ENCODE measurements at places on chromosomes 1 and 21. TPM values are rescaled to one million over a fixed set of nuclear protein-coding genes. Genes with fewer than 3 reads are reported as not detected.
A peak's percentile ranks its signal among the peaks of the same experiment; 100 is the strongest.

Gene ICOSLG
- 4.7 TPM for total RNA-seq

DNA sequence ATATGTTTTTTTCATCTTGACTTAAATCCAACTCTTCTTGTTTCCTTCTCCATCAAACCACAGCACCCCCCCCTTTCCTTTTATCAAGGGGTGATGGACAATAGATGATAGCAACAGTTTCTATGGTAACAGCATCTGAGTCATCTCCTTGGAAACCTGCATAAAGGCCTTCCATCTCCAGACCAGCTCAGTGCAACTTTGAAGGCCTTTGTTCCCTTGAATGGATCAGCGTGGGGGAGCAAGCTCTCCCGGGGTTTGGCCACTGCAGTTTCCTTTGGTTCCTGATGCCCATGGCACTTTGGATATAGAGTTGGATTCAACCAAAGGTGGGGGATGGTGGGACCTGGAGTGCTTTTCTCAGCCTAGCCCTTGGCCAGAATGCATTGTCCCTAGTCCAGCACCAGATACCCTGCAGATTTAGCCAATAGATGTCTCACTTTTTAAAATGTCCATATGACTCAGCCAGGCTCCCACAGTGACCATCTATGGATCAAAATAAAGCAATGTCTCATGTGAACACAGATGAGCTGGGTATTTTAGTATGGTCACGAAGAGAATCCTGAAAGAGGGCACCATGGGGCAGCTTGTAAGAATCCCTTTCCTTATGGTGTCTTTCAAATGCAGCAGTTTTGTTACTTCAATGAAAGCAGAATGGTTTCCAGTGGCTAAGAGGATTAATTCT, 127.7 kb downstream of the SPATA46 start:
- DNase-seq = no peak

- no peak for DNase-seq
Observed at GRCh38 chr1:3632716-3633343, 8.0 kb downstream of the TPRG1L start.

Gene DMAP1
- 27.8 TPM for total RNA-seq

DNA sequence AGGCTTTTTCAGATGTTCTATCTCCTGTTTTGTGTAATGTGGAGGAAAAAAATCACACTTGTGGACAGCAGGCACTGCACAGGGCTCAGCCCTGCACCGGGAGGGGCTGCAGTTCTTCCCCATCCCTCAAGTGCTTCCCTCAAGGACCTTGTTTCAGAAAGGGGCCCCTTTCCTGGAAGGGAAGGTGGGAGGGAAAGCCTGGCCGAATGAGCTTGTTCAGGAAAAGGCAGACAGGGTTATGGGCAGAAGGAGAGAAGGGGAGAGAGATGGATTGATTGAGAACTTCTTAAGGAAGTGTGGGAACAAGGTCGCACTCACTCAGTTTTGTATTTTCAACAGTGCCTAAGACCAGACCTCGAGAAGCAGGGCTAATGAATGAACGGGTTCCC, 41.2 kb downstream of the OLFML2B start:
- no peak for DNase-seq

GRCh38 chr1:9302745-9303524, 10.2 kb downstream of the SPSB1 start:
- DNase-seq = peak; percentile 75

GRCh38 chr1:8139941-8140340, 113.8 kb upstream of the ERRFI1 start:
- DNase-seq = no peak

DNA sequence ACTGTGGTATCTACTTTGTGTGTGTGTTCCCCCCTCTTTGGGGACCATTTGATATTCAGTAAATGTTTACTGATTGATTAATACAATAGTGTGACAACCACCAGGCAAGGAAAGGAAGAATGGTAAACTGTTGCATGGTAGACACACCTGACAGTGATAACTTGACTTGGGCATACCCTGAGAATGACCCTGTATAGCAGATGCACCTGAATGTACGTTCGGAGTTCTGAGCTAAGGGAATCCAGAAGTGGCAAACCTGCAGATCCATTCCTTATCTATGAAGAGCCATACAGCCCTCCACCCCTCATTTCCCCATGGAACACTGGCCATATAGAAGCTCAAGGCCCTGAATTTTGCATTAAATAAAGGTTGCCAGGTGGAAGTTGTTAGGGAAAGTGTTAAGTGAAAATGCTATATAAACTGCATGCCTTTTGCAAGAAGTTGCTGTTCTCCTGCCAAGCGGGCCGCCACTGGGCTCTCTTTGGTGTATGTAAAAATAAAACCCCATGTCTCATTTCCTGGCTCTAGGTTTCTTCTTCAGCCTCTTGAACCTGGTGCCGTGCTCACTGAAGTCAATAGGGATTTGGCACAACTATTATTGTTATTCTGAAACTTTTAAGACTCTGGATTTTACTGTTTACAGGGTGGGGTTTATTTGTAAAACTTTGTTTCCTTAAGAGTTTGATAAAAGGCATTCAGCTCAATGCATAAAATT, 32.6 kb upstream of the DENND1B start:
- DNase-seq = no peak

DNA sequence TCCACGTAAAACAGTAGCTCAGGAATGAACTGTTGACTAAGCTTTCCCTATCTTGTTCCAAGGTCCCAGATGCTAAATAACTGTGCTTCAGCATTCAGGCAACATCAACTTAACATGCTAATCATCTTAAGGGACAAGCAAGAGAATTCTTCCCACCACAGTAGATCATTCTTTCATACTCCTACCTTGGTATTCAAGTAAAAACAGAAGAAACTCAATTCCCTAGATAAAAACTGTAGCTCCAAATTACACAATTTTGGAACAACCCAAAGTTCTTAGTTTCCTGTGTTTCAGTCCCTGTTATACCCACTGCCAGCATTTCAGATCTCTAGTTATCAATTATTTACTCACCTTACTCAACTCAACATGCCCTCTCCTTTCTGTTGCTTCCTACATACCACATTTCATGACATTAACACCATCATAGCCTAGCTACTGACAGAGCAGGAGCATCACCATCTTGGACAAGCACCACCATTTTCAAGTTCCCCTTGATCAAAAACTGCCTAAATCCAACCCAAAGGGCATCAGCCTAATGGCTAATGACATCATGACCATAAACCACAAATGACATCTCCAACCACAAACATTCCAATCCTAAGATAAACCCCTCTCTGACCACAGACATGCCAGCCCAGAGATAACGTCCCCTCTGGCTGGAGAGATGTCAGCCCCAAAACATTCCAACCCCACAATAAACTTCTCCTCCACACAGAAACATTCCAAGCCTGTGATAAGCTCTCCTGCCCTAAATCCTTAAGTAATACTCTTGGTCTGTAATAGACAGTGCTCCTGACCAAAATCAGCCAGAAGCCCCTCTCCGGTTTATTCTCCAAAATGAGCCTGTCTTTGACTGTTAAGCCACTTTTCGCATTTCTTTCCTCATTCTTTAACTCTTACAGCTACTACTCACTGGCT, 191.2 kb downstream of the RERE start:
- DNase-seq = peak; percentile 6

Gene POU3F1
- total RNA-seq = not detected

Gene SYTL1
- 75.9 TPM for total RNA-seq

GRCh38 chr1:229184066-229184465, 86.8 kb upstream of the RAB4A start:
- no peak for DNase-seq

Gene ANGPTL1
- total RNA-seq = 0.34 TPM

Gene ACTL8
- 0.69 TPM for total RNA-seq

DNA sequence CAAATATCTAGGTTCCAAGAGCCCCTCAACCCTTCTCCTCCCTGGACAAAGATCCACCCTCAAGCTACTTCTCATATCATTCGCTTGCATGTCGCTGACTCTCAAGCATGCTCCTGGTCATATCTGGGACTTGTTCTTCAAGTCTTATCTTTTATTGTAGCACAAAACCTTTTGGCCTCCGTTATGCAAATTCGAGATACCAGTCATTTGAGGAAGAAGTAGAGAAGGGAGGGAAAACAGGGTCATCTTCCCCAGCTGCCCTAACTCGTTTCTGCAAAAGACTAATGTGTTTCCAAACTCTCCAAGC, 63.8 kb upstream of the ETS2 start:
- no peak for DNase-seq

DNA sequence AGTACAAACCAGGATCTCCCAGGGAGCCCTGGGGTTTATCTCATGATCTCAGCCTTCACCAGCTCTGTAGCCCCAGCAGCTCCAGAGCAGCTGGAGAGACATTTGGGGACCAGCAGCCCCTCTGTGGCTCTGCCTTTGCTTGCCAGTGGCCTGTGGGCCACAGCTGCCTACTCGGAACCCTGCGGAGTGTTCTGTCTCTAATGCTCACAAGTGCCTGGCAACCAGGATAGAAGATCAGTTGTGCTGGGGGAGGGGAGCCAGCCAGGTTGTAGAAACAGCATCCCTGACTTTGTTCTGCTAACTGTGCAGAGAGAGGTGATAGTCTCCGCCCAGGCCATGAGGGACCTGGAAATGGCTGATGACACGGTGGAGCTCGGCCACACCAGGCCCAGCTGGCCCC, 50.9 kb upstream of the KCNJ15 start:
- DNase-seq = no peak

DNA sequence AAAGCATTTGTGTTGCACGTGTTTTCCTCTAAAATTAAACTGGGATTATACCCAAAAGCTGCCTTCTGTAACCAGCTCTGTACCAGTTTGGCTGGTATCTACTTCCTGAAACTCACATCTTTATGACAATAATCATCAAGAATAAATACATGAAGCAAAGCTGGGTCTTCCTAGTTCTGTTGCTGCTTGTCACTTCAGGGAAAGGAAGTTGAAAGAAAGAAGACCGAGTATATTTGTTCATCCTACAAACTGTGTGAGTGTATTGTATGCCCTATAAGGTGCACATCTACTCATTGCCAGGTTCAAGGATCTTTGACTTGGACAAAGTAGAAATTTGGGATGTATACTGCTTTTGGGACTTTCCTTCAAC, 29.1 kb upstream of the IFNGR2 start:
- DNase-seq = no peak

- no peak for DNase-seq
Observed at GRCh38 chr1:56133522-56134472, 445.6 kb downstream of the PLPP3 start.

DNA sequence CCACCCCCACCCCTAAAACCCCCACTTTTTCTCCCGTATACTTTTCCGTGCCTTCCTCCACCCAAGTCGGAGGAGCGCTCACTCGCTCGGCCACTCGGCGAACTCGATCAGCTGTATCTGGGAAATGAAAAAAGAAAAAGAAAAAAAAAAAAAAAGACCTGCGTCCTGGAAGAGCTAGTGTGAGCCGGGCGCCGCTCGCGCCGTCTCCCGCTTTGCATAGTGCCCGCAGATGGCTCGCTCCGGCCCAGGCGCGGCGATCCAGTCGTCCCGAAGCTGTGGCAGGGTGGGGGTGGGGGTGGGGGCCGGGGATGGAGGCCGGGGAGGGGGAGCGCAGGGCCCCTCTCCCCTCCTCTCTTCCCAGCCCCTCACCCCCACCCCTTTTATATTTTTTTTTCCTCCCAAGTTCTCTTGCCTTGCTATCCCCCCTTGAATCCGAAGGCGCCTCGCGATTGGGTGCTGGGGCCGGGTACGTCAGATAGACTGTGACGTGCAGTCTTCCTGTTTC, 299 bp upstream of the PROX1 start:
- no peak for DNase-seq

GRCh38 chr1:62229468-62229867, 34.8 kb downstream of the L1TD1 start:
- no peak for DNase-seq

DNA sequence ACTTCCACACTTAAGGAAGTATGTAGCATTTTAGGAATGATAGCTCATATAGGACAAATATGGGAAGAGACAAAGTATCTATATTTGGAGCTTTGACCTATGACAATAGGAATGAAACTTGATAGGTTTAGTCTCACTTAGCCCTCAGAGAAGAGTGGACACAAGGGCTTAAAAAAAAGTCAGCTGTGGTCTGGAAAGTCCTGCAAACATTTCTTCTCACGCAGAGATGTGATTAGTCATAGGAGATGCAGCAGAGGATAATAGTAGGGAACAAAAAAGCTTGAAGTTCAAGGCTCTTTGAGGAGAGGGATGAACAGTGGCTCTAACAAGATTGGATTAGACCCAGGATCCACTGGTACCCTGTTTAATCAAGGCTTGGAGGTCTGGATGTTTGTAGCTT, 14.8 kb upstream of the RNF220 start:
- no peak for DNase-seq

Gene BEND5
- not detected for total RNA-seq
